ENCODE measurements at places on chromosomes 4 and X.

DNA sequence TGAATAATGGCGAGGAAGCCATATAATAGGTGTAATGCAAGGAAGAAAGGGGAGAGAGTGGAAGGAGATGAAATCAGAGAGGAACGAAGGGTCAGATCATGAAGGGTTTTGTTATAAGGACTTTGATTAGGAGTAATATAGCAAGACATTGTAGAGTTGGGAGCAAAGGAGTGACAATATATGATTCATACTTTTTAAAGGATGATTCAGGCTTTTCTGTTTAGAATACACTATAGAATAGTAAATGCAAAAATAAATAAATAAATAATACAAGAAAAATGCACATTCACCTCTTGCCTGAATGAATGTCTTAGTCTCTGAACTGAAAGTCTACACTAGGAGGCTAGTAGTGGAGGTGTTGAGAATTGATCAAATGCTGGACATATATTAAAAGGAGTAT, 1524.4 kb upstream of the AGA start:
- no peak for DNase-seq

DNA sequence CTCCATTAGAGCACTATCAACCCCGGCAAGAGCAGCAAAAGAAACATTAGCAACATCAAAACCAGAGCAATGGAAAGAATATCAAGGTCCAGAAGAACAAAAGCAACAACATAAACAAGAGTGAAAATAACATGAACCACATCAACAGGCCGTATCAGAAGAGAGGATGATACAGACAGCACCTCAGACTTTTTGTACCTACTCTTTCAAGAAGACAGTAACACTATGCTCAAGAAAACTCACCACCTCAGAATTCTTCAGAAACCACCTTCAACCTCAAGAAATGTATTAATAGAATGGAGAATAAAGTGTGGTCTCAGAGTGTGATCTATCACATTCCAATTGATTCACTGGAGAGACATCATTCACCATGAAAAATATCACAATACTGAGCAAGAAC, 46.5 kb downstream of the VSIG4 start:
- no peak for DNase-seq

- no peak for DNase-seq
These were observed 1.5 kb downstream of the EREG start for GRCh38 chr4:74366367-74366911.

- DNase-seq = no peak
These were observed 170.9 kb upstream of the PCDH18 start for GRCh38 chr4:137703195-137703594.

DNA sequence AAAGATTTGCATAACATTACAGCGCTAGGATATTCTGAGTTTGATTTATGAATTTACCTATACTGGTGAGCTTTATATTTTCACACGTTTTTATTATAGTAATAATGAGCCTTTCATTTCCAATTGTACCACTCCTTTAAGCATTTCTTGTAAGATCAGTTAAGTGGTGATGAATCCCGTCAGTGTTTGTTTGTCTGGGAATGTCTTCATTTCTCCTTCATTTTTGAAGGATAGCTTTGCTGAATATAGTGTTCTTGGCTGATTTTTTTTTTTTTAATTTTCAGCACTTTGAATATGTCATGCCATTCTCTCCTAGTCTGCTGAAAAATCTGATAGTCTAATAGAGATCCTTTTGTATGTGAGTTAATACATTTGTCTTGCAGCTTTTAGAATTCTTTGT, 70.1 kb downstream of the IL15 start:
- DNase-seq = no peak

DNA sequence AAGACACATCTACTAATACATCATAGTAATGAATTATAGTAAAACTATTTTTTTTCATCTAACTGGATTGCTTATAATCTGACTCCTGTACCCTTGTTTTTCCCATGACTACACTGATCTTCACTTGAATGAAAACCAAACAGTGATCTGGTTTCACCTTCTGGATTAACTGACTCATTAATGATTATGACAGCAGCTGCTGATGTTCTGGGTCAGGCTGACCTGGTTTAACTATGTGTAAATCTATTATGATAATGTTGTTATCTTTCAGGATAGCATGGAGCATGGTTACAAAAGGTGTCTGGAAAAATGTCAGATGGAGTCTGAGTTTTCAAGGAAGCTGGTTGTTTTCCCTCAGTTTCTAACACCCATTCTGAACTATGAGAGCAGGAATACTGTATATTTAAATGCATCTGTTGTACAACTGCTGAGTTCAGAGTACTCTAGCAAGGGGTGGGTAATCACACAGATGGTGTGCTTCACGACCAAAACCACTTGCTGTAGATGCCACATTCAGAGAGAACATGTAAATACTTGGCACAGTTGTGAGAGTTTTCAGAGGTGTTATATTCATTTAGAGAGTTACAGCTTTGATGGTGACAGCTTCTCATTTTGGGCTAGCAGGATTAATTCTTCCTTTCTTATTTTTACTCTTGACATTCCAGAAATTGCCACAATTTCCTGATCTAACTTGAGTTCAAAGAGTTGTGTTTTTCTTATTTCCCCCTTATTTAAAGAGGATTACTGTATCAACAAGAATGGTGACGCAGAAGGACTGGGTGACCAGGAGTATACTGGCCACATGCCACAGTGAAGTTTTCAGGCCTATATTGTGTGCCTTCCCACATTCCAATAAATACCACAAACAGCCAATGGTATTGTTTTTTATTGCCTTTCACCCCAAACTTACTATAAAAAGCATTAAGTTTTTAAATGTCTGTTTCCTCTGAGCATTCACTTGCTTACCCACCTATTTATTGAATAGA, 249.7 kb upstream of the TET2 start:
- DNase-seq = no peak

DNA sequence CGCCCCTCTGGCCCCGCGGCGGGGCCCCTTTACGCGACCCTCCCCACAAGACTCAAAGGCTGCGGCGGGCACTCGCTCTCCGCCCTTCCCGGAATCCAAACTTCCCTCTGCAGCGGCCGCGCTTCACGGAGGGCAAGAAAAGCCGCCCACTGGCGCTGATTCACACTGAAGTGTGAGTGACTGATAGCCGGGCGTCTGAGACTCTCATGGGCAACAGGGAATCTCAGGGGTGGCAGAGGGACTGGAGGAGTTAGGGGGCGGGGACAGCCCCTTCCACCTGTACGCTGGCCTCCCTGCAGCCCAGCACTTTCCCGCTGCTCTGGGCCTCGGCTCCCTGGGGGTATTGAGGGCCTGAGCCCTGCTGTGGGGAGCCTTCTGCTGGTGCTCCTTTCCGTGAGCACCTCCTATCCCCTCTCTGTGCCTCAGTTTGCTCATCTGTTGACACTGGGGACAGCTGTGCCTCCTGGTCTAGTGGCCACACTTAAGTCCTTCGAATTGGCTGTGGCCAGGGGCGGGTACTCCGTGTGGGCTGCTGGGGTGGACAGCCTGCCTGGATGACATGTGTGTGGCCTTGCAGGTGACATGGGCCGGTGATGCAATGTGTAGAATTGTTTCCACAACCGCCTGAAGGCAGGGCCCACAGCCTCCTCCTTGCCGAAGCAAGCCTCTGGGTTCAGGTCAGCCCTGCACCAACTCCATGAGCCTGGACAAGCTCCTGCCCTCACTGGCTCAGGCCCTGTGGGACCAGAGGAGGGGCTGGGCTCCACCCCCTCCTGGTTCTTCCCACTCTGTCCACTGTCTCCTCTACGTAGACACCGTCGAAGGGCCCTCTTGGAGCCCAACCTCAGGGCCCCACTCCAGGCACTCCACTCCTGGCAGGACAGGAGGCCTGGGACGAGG, 951 bp downstream of the SH3BP2 start:
- no peak for DNase-seq

GRCh38 chr4:158801066-158801465, 32.2 kb downstream of the FNIP2 start:
- no peak for DNase-seq

DNA sequence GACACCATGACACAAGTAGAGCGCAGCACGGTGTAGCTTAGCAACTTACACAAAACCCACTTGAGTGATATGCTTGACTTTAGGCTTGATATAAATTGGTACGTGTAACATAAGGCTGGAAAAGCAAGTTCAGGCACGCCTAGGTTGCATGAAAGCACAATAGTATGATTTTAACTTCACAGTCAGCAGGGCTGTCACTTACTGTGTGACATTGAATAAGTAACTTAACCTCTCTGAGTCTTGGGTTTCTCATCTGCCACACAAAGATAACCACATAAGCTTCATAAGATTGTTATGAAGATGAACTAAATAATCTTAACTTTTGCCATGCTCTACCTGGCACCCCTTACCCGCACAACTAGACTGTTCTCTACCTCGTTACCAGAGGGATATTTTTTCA, 9.5 kb downstream of the SRD5A3 start:
- no peak for DNase-seq

Measured in stimulated activated CD8-positive, alpha-beta memory T cell treated with anti-CD3 and anti-CD28 coated beads, Interleukin-4, amount 100 ng/mL, for 1 hour (primary cell).